Activated CD4-positive, alpha-beta T cell treated with anti-CD3 and anti-CD28 coated beads, Interleukin-2, amount 10 ng/mL, durations not matched to agents 7 days and 5 days (primary cell): ENCODE measurements at places on chromosomes 13 and 19. TPM values are rescaled to one million over a fixed set of nuclear protein-coding genes. Genes with fewer than 3 reads are reported as not detected.

INAFM1 gene
- total RNA-seq, result 14.9 TPM

C13orf42 gene
- not detected for total RNA-seq

BEST2 gene
- not detected for total RNA-seq

CDC34 gene
- total RNA-seq, result 43.7 TPM

SHISA7 gene
- total RNA-seq, result not detected

FLT3LG gene
- total RNA-seq, result 348 TPM

ZNF91 gene
- 64.7 TPM for total RNA-seq

ATP1A3 gene
- total RNA-seq, result 1.9 TPM

ZNF581 gene
- total RNA-seq, result 24.1 TPM

ALOX5AP gene
- 88.7 TPM for total RNA-seq
